Stimulated activated CD4-positive, alpha-beta T cell treated with anti-CD3 and anti-CD28 coated beads, Interleukin-1b, Interleukin-23, amount 100 ng/mL, for 48 hours (primary cell): ENCODE measurements at places on chromosomes 7 and 10.

GRCh38 chr10:101006593-101007098, 7.0 kb downstream of the LZTS2 start:
- no peak for DNase-seq

GRCh38 chr7:56115852-56116538, at the start of gene NUPR2:
Gene NUPR2 (minus strand): TSS chr7:56116417. CDS start chr7:56116314, 103 bp downstream.
- DNase-seq: no peak

- no peak for DNase-seq
These were observed 237.2 kb upstream of the ZNF32 start for GRCh38 chr10:43885842-43886241.

DNA sequence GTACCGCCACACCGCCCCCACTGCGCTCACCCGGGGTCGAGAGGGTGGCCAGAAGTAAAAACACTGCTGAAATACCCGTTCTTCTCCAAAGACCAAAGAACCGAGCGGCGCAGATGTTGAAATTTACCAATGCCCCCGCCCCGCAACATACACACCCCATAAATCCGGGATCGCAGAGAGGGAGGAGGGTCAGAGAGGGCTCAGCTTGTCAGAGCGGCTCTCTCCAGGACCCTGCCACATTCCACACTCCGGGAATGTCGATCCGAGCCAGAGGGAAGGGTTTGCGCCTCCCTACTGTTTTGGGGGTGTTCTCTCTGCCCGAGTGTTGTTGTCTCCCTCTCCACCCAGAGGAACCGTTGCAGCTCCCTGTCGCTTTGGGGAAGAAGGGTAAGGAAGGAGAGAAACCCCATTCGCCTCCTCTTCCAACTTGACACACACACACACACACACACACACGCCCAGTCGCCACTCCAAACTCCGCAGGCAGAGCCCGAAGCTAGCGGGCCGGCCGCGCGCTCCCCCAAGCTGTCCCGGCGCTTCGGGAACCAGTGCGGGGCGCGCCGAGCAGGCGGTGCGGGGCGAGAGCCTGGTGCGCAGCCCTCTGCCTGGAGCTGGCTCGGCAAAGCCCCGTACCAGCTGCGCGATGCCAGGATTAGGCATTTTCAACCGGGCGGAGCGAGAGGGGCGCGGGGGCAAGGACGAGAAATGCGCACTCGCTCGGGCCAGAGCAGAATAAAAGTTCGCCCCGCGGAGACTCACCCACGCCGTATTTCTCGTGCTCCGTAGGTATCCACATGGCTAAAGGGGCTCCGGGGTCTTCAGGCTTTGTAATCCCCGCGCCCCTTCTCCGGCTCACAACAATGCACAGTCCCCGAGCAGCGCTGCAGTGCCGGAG, 609 bp downstream of the DOCK4 start:
- DNase-seq: peak; percentile 28

- no peak for DNase-seq
These were observed 66.3 kb downstream of the TACC2 start for GRCh38 chr10:122055252-122055651.

- DNase-seq: no peak
These were observed 322.4 kb upstream of the KLF6 start for GRCh38 chr10:4107285-4107851.

GRCh38 chr7:95608359-95609173, 12.2 kb upstream of the PDK4 start:
- no peak for DNase-seq

DNA sequence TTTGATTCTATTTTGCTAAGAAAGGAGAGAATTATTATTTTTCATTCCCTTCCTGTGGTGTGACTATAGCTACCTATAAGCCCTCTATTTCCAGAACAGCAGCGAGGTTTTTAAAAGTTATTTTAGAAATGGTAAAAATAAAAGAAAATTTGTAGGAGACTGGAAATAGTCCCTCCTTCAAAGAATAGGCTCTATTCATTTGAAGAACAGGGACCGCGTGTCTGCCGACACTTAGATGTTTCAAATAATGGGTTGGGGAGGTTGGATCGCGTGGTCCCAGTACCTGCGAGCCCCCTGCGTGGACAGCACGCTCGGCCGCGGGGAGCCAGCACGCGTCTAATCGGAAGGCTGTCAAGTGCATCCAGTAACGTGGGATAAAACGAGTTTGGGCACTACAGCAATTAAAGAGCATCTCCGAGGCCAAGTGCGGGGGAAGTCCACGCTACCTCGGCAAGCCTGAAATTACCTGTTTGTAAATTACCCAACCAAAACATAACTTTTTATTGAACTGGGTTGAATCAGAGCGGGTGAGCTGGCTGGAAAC, 1.0 kb downstream of the CACNA2D1 start:
- DNase-seq: no peak

- no peak for DNase-seq
These were observed 39.4 kb upstream of the AGK start for GRCh38 chr7:141511676-141512396.
